AG08395 (cell line): ENCODE measurements at places on chromosomes 12 and 14.

- no peak for DNase-seq
Measured at GRCh38 chr12:48281811-48282210, 68.9 kb downstream of the ZNF641 start.

DNA sequence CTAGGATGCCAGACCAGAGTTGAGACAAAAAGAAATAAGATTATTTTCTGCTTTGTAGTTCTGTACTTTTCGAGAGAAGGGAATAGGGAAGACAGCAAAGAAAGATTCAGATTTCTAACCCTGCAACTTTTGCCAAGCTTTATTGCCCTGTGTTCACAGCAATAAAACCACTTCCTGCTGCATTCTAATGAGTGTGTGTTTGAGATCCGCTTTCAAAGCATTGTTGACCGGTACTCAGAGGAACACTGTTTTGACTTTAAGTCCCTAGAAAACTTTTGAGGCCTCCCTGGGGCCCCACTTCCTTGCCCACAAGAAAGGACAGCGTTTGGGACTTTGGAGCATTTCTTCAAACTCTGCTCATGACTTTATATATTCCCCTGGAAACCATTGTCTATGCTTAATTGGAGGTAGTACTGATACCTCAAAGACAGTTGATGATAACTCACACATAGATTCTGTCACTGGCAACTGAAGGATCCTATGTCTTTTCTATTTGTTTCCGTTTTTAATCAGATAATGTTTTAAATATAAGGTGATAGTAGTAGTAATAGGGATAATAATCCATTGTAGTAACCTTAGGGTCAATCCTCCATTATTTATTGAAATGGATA is 1.3 kb downstream of the RNASE6 start:
- DNase-seq = no peak

GRCh38 chr14:39442293-39442692 is 10.1 kb upstream of the FBXO33 start:
- DNase-seq = no peak

DNA sequence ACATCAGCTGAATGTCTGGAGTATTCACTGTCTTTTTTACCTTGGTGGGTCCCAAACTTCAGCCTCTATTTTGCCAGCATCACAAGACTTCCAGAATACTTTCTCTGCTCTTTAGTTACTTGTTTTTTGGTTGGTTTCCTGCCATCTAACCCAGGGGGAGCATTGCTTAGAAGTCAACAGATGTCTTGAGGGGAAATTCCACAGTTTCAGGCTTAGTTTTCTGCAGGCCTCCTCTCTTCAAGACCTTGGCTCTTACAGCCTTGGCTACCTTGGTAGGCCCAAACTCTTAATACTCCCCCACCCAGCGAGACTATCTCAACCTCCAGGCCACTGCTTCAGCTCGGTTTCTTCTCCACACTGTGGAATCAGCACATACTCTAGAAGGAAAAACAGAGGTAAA is 41.7 kb downstream of the NEDD1 start:
- DNase-seq = no peak
